Mesothelial cell of epicardium (in vitro differentiated cells): ENCODE measurements at places on chromosomes 3 and 15. TPM values are rescaled to one million over a fixed set of nuclear protein-coding genes. Genes with fewer than 3 reads are reported as not detected.
A peak's percentile ranks its signal among the peaks of the same experiment; 100 is the strongest.

GRCh38 chr15:51739061-51739712 lies 1.7 kb upstream of the LYSMD2 start:
- no peaks in the 10 kb centered on the region for H3K36me3 ChIP-seq
- DNase-seq, result no peak
- H3K27me3 ChIP-seq, result peaks cover 25% of the 10 kb centered on the region
- H3K4me1 ChIP-seq, result peaks cover 11% of the 10 kb centered on the region

DNA sequence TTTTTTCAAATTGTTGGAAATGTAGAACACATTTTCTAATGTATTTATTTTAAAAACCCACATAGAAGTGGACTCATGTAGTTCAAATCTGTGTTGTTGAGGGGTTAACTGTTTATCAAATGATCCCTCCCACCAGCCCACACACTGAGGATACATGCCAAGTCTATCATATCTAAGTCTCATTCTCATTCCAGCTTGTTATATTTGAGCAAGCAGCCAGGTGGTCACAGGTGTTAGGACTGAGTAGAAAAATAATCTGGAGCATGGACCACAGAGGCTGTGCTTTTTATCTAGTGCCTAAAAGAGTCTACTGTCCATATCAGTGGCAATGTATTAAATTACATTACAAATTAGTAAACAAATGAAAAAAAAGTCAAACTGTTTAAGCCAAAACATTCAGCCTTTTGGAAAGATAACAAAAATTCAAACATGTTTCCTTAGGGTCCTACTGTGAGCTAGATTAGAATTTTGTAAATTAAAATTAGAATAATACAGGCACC lies 20.7 kb upstream of the SPESP1 start:
- no peak overlapping the region for H3K4me3 ChIP-seq
- peaks cover 4% of the 10 kb centered on the region for H3K4me1 ChIP-seq
- H3K27ac ChIP-seq, result no peak overlapping the region
- no peaks in the 10 kb centered on the region for H3K27me3 ChIP-seq

The CDHR4 gene
- total RNA-seq, result 0.27 to 0.42 TPM in 2 of 3 replicates, not detected in the other

- H3K4me1 ChIP-seq, result peaks cover 35% of the 10 kb centered on the region
- no peaks in the 10 kb centered on the region for H3K27me3 ChIP-seq
- H3K36me3 ChIP-seq, result peaks cover 7% of the 10 kb centered on the region
- H3K27ac ChIP-seq, result no peak overlapping the region
- H3K4me3 ChIP-seq, result no peak overlapping the region
- DNase-seq, result no peak
Measured at GRCh38 chr3:195537995-195538394, 5.1 kb downstream of the PPP1R2 start.

DNA sequence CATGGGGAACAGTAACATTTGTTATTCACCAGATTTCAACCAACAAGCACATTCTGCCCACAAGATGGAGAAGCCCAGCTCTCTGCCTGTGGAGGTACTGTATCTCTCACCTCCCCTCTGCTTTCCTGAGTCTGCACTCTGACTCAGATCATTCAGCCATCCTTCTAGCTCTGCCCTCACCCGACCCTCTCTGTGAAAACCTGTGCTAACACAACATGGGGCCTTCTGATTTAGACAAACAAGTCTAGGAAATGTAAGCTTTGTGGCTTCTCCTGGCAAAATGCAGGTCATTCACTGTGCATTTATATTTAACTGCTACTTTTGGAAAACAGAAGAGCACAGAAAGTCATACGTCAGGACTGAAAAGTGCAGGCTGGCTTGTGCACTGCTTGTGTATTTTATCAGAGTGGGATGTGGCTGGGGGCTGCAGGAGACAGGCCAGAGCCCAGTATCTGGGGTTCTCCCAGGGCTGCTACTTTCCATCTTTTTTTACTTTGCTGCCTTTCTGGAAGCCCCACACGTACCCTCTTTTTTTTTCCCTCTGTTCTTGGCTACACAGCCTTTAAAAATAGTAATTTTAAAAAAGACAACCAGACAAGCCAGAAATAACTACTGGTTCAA lies 50.8 kb downstream of the SUSD5 start:
- no peak for DNase-seq
- H3K4me3 ChIP-seq, result no peak overlapping the region
- no peaks in the 10 kb centered on the region for H3K4me1 ChIP-seq
- H3K27me3 ChIP-seq, result no peaks in the 10 kb centered on the region

DNA sequence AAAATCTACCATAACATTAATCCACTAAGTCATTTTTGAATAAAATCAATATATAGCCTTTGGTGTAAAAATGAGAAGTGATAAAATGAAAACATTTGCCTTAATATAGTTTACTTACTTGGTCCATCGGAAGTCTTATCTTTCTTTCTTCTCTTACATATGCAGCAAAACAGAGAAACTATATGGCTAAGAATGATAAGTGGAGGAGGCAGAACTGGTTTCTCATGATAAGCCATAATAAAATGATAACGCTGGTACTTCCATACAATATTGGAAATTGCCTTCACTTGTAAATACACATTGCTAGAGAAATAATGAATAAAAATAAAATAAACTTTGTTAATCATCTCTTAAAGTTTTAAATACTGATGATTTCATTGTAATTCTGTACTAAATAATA lies 47.8 kb upstream of the USP50 start:
- H3K27ac ChIP-seq, result no peak overlapping the region
- peaks cover 26% of the 10 kb centered on the region for H3K36me3 ChIP-seq
- DNase-seq, result no peak
- H3K27me3 ChIP-seq, result no peaks in the 10 kb centered on the region
- no peaks in the 10 kb centered on the region for H3K4me1 ChIP-seq
- H3K4me3 ChIP-seq, result no peak overlapping the region

The NUSAP1 gene
- total RNA-seq, result 45.4 to 52.5 TPM (median 46.1 TPM) in 3 replicates

The FBXL22 gene
- 0.20 to 0.63 TPM (median 0.55 TPM) in 3 replicates for total RNA-seq

DNA sequence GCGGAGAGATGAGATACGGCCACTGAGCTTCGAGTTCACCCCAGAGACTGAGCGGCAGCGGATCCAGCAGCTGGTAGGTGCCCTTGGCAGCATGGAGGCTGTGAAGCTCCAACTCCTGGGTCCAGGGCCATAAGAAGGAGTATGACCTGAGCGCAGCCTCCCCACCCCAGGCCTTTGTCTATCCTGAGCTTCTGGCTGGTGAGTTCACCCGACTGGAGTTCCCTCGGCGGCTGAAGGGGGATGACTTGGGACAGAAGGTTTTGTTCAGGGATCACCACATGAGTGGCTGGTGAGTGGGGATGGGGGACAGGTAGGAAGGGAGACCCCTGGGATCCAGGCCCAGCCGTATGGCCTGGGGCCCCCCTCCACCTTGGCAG lies 2.6 kb downstream of the PPM1M start:
- H3K4me1 ChIP-seq, result peaks cover 8% of the 10 kb centered on the region
- no peaks in the 10 kb centered on the region for H3K27me3 ChIP-seq
- H3K36me3 ChIP-seq, result peaks cover 6% of the 10 kb centered on the region
- peak overlapping the region; percentile 64 for H3K27ac ChIP-seq
- no peak for DNase-seq

The GPR62 gene
- 0.22 to 0.36 TPM (median 0.33 TPM) in 3 replicates for total RNA-seq

DNA sequence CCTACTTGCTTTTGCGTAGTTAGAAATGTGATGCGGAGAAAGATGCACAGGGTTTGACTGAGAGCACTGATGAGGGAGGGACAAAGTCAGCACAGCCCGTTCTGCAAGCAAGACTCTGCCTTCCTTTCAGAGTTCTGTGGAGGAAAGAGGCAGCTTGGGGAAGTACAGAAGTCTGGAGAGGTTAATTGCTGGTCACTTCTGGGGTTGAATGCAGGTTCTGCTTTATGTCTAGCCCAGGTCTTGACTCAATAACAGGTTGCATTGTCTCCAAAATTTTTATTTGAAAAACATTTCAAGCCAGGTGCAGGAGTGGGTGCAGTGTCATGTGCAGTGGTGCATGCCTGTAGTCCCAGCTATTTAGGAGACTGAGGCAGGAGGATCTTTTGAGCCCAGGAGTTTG lies 461.7 kb downstream of the NR2F2 start:
- no peak overlapping the region for H3K27ac ChIP-seq
- no peak overlapping the region for H3K4me3 ChIP-seq
- no peak for DNase-seq
- peaks cover 3% of the 10 kb centered on the region for H3K27me3 ChIP-seq
- no peaks in the 10 kb centered on the region for H3K36me3 ChIP-seq
- H3K4me1 ChIP-seq, result no peaks in the 10 kb centered on the region

DNA sequence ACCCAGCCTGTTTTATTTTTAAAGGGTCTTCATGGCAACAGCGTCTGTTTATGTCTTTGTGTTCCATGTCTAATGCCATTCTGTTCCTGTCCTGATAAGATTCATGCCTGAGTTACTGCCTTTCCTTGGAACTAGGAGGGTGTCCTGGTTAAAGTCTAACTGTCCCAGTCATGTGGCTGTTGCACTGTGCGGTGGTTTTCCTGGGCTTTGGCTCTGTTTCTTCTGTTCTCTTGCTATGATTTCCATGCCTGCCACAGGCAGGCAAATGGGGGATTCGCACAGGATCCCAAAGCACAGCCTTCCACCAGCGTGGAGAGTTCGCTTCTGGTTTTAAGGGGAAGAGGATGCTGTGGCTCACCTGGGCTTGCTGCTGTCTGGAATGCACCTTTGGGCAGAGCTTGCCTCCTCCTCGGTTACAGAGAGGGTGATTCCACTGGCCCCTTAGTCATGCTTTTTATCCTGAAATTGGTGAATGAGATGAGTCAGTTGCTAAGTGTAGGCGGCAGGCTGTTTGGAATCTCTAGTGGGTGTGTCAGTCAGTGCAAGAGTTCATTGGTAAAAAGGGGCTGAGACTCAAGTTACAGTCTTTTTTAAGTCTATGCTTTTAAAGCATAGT lies 86.8 kb downstream of the CCK start:
- DNase-seq, result peak; percentile 44
- no peaks in the 10 kb centered on the region for H3K36me3 ChIP-seq
- peak overlapping the region; percentile 94 for H3K27ac ChIP-seq
- no peak overlapping the region for H3K4me3 ChIP-seq
- peaks cover 29% of the 10 kb centered on the region for H3K4me1 ChIP-seq
- H3K27me3 ChIP-seq, result no peaks in the 10 kb centered on the region
